ENCODE measurements at places on chromosomes 12 and 14.

DNA sequence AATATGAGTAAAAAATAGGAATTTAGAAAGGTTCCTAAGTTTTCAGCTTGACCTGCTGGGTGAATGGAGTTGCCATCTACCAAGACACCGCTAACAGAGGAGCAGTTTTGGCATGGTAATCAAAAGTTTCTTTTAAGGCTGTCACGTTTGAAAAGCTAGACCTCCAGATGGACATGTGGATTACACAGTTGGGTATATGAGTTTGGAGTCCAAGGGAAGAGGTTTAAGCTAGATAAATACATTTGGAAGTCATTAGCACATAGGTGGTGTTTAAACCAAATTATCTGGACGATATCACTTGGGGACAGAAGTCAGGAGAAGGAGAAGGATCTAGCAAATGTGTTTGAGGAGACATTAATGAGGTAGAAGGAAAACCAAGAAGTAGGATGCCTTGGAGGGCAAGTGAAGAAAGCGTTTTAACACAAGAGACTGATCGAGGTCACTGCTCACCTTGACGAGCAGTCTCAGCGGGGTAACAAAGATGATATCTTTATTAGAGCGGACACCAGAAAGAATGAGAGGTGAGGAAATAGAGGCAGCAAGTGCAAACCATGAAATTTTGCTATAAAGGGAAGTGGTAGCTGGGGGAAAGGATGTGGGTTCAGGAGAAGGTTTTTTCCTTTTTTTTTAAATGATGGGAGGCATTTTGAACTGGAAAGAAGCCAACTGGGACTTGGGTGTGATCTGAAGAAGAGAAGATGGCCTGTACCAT is 17.6 kb downstream of the PNP start:
- DNase-seq = no peak

DNA sequence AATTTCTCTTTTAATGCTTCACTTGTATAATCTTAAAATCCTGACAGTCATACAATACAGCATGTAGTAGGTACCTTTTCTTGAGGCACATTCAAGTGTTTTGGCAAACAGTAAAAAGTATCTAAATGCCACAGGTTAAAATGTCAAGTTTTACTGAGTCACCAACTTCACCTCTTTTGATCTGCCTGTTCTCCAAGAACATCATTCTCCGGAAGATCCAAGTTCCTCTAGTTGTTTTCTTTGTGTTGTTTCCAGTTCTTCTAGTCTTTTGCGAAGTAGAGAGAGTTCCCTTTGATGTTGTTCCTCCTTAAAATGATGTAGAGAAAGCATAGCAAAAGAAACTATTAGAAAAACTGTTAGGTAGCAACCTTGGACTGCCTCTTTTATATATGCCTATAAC is 151.1 kb downstream of the CEP83 start:
- DNase-seq = no peak

DNA sequence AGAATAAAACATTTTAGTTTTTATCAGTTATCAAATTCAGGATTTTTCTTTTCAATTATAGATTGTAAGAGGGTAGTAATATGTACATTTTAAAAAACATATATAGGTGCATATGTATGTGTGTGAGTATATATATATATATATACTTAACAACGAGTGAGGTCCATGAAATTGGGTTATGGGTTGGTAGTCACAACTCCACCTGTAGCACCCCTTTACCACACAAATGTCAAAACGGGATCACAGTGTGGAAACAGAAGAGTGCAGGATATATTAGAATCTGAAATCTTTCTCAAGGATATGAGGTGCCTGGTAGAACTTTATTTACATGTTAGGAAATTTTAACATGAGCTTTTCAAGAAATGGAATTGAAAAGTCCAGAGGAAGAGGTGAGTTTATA is 31.3 kb downstream of the MIA2 start:
- no peak for DNase-seq

- no peak for DNase-seq
Measured at GRCh38 chr12:17335487-17335886, 729.5 kb upstream of the LMO3 start.

- no peak for DNase-seq
Measured at GRCh38 chr14:65241125-65241752, 138.9 kb upstream of the MAX start.

DNA sequence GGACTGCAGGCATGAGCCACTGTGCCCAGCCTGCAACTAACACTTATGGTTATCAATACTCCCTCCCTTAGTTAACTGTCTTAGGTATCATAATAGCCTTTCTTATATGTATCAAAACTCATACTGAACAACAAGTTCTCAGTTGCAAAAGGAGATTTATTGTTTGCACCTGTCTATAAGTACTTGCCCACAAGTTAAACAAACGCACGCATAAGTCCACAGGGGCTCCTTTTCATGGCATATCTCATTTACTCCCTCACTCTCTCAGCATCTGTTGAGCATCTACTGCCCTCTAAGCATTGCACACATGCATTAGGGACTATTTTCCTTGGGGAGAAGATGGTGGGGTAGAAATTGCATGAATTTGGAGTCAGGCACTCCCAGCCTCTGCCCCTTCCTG is 46.7 kb upstream of the CORO1C start:
- no peak for DNase-seq

DNA sequence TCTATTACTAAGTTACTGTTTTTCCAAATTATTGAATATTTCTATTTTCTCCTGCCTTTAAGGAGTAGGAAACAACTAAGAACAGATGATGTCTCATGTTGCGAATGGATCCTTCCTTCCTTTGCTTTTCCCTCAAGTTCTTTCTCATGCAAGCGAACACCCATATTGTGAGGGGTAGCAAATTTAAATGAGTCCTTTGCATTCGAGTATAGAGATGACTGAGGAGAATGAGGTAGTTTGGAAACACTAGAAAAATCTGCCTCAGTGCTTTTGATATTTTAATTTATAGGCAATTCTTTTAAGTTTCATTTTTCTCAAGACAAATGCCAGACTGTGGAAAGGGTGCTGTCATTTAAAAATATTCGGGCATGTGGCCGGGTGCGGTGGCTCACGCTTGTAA is 56.1 kb downstream of the TRAF3 start:
- no peak for DNase-seq

GRCh38 chr12:87679251-87679650 is 349.9 kb downstream of the C12orf50 start:
- no peak for DNase-seq

DNA sequence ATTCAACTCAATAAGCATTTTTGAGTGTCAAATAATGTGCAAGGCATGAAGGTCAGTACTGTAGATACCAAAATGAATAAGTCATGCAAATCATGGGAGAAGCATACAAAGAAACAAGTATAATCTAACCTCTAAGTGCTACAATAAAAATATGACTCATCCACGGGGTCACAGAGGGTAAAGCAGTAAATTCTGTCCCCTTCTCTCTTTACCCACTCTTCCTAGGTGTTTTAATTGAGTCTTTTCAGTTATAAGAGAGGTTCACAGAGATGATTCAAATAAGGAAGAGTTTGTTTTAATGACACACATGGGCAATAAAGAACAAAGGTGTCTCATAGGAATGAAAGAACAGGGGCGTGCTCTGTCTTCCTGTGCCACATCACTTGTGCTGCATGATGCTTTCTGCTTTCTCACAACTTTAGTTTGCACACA is 71.5 kb upstream of the DAAM1 start:
- DNase-seq = no peak

GRCh38 chr12:10226731-10227130 is 14.1 kb downstream of the GABARAPL1 start:
- no peak for DNase-seq

- no peak for DNase-seq
Measured at GRCh38 chr12:82486524-82487235, 128.4 kb downstream of the METTL25 start.

DNA sequence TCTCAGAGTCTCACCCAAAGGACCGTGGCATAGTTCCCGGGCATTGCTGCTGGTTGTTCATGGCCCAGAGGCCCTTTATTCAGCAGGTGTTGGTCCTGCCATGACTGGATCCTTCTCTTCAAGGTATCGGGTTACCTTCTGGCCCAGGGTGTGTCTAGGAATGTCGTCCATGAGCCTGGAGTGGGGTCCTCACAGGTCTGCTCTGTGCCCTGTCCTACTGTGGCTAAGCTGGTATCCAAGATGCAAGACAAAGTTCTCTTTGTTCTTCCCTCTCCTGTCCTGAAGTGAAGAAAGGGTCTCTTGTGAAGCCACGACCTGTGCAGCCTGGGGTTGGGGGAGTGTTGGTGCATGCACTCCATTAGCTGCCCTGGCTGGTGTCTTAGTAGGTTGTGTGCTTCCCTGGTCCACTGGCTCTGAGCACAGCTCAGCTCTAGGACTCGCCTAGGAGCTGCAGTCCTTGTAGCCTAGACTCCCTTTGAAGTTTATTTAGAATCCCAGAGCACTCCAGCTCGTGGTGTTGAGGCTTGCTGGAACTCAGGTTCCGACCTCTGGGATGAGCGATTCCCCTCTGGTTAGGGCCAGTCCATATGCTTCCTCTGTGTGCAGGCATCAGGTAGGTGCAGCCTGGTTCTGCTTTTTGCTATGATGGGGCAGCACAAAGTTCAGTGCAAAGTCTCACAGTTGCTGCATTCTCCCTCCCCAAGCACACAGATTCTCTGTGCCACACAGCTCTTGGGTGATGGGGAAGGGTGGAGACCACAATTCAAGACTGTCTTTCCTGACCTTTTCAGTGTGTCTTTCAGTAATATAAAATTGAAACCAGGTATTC is 117.4 kb downstream of the NUBPL start:
- DNase-seq = no peak

- DNase-seq = no peak
Measured at GRCh38 chr14:31051511-31051910, 25.3 kb upstream of the STRN3 start.

- no peak for DNase-seq
Measured at GRCh38 chr14:99513183-99513694, 32.0 kb downstream of the CCNK start.

All from neural crest cell (in vitro differentiated cells).